BJ (cell line): ENCODE measurements at places on chromosomes 2 and 18. TPM values are rescaled to one million over a fixed set of nuclear protein-coding genes. Genes with fewer than 3 reads are reported as not detected.

Gene TNS1
- 20.9 and 35.6 TPM in 2 replicates for polyA plus RNA-seq

Gene EFR3B
- 0.11 and 0.18 TPM in 2 replicates for polyA plus RNA-seq

Gene IMMT
- 33.7 and 51.3 TPM in 2 replicates for polyA plus RNA-seq

Gene CXCR4
- 0.05 TPM in 1 of 2 replicates, not detected in the other for polyA plus RNA-seq

Gene KCNG2
- polyA plus RNA-seq: not detected in 2 replicates

Gene IL1A
- 0.11 and 0.17 TPM in 2 replicates for polyA plus RNA-seq

Gene C2orf42
- 9.8 and 12.1 TPM in 2 replicates for polyA plus RNA-seq

Gene GAD1
- polyA plus RNA-seq: 0.25 and 0.63 TPM in 2 replicates

Gene ETAA1
- polyA plus RNA-seq: 3.5 and 8.8 TPM in 2 replicates

Gene ASXL3
- not detected in 2 replicates for polyA plus RNA-seq
